ENCODE measurements at places on chromosomes 5 and 9.
A peak's percentile ranks its signal among the peaks of the same experiment; 100 is the strongest.

DNA sequence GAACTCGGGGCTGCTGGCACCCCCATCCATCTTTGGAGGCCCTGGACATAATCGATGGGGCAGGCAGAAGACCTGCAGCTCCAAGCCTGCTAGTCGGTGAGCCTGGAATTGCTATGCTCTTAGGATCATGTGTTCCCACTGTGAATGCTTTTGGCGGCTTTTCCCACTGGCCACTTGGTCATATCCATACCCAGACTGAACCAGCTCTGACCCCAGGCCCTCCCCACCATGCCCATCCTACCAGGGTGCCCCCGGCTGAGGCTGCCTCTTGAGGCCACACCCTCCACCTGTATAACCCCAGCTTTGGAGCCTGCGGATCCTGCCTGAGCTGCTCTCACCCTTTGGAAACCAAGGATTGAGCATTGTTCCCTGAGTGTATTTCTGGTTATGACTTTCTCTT lies 113.5 kb downstream of the TENT4A start:
- DNase-seq, result no peak

DNA sequence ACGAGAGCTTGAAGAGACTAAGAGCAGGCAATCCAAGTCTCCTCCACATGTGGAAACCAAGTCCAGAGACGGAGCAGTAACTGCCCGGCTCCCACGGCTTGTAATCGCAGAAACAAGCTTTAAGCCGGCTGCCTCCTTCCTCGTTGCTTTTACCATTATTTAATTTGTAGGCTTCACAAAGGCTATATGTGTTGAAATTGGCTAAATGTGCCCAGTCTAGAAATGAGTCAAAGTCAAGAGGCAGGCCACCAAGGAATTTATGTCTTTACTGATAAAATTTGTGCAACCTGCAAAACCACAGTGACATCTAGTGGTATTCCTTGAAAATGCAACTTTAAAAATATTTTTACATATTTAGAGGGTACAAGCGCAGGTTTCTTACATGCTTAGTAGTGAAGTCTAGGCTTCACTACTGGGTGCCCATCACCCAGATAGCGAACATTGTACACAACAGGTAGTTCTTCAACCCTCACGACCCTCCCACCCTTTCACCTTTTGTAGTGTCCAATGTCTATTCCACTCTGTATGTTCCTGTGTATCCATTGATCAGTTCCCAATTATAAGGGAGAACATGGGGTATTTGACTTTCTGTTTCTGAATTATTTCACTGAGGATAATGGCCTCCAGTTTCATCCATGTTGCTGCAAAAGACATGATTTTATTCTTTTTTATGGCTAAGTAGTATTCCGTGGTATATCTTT lies 33.5 kb upstream of the EBF1 start:
- DNase-seq, result no peak

DNA sequence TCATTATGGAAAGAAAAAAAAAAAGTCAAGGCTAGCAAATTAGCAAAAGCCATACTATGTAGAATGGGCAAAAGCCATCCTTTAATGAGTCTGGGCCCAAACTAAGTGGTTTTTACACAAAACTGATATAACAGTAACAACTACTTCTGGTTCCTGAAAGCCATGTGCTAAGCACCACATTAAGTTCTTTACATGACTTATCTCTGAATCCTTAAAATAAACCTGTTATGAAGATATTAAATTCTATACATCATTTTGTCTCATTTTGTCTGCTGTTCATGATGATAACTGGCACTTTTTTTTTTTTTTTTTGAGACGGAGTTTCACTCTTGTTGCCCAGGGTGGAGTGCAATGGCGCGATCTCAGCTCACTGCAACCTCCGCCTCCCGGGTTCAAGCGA lies 5.0 kb downstream of the FNIP1 start:
- DNase-seq, result no peak

DNA sequence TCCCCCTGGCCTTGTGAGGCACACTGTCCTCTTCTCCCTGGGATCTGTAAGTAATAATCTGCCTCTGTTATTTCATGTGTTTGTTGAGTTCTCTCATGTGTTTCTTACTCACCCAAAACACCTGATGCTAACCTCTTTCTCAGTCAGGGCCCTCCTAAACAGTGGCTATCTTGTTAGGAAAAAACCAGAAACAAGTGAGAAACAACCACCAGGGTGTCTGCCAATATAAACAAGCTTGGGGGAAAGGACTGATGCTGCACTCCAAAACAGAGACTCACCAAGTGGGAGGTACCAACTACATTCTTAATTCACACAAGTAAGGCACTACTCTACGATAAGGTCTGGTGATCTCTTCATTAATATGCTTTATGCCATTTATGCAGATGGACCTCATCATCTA lies 564.4 kb downstream of the SEMA5A start:
- DNase-seq, result no peak

DNA sequence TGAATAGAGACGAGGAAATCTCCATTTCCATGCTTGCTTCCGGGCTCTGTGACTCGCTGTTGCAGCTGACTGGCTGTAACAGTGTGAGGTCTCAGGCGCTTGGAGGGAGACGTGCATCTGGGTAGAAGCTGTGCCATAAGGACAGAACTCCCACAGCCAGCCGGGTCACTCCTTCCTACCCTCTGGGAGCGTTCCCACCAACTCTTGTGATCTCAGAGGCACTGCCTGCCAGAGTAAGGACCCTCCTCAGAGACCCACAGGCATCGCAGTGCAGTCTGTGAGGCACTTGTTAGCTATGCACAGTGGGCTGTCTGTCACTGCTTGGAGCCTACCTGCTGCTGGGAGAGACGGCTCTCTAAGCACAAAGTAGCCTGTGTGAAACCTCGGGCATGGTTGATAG lies 203.4 kb upstream of the SEMA6A start:
- DNase-seq, result no peak

GRCh38 chr5:172545291-172545801 lies 91.0 kb upstream of the SH3PXD2B start:
- DNase-seq, result no peak

- DNase-seq, result peak; percentile 15
Measured at GRCh38 chr9:36843964-36844363, 190.1 kb downstream of the PAX5 start.

- DNase-seq, result peak; percentile 9
Measured at GRCh38 chr9:95007226-95007869, 280.8 kb downstream of the AOPEP start.

DNA sequence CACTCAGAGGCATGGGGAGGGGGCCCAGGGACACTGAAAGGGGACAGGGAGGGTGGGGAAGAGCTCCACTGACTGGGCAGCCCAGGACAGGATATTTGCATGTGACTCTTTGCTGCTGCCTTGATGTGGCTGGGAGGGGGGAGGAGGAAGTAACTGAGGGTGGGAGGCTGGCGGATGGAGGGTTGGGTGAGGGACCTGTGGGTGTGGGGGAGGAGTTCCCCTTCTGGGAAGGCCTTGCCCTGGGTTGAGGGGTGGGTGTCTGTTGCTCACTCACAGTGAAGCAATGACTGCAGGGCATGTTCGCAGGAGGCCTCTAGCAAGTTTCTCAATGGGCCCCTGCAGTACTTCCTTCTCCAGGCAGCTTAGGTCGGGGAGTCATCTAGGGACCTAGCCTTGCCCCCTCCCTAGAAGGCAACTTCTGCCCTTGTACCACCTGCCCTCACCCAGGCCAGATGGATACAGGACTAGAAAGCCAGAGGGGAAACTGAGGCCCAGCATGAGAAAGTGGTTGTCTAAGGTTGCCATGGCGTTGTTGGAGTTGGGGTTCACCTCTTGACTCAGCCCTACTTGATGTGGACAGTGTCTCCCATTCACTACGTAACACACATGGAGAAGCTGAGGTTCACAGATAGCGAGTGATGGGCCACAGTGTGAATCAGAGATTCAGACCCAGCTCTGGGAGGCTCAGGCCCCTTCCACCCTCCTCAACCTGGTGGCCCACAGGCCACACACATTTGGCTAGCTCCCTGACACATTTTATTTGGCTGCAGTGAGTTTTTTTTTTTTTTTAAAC lies 3.0 kb downstream of the GRK6 start:
- DNase-seq, result peak; percentile 96

DNA sequence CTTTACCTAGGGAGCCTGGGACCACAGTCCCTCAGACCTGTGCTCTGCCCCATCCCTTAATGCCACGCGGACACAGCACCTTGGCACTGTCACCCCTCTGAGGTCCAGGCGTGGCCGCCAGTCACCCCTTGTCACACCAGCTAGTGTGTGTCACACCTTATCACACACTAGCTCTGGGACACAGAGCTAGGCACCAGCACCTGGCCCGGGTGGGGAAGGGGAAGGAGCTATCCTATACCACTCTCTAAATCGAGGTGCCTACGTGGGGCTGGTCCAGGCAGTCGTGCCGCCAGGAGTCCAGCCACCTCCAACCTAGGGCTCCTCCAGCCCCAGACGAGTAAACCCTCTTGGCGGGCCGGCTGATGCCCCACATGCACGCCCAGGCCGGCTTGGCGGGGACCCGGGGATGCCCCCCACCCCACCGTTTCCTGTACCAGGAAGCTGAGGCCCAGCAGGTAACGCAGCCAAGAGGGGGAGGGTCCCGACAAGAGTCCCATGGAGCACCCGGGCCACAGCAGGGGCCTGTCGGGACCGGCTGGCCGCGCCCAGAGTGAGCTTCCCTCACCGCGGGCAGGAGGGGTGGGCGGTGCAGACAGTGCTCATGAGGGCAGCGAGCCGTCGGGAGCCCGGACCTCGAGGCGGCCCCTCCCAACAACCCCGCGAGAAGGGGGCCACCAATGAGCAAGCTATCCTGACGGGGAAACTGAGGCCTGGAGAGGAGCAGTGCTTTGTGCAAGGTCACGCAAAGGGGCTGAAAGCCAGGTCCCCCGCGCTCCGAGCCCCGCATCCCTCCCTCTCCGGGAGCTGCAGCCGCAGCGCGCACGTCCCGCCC lies 550 bp downstream of the CORO2A start:
- peak; percentile 55 for DNase-seq

GRCh38 chr5:91136271-91136670 lies 246.8 kb downstream of the ARRDC3 start:
- no peak for DNase-seq

DNA sequence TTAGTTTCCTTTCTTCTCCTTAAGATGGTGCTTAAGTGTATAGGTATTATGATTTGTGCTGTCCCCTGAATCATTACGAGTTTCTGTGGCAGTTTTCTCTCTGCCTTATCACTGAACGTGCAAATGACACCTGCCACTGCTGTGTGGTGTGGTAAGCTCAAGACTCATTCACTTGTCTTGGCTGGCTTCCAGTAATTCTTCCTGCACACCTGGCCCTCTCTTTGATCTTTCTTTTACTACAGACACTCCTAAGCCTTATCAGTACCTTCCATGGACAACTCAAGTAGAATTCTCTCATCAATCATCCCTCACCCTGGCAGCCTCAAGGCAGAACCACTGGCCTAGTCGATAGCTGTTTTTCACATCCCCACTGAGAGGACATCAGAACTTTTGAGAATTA lies 82.6 kb upstream of the ADAMTS19 start:
- no peak for DNase-seq

DNA sequence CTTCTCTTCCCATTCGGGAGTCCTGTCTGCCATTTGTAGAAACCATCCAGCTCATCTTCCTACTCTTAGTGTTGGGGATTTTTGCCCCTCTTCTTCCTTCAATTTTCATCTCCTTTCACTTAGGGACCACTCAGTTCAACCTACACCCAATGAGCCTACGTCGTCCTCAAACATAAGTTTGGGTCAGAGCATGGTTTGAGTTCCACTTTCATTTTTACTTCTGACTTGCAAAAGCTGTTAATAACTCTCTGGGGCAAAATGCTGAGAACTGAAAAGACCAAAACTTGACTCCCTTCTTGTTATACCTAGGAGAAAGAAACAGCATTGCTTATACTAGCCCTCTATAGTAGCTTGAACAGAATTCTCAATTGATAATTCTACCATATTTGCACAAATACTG lies 381.5 kb upstream of the MPDZ start:
- no peak for DNase-seq

DNA sequence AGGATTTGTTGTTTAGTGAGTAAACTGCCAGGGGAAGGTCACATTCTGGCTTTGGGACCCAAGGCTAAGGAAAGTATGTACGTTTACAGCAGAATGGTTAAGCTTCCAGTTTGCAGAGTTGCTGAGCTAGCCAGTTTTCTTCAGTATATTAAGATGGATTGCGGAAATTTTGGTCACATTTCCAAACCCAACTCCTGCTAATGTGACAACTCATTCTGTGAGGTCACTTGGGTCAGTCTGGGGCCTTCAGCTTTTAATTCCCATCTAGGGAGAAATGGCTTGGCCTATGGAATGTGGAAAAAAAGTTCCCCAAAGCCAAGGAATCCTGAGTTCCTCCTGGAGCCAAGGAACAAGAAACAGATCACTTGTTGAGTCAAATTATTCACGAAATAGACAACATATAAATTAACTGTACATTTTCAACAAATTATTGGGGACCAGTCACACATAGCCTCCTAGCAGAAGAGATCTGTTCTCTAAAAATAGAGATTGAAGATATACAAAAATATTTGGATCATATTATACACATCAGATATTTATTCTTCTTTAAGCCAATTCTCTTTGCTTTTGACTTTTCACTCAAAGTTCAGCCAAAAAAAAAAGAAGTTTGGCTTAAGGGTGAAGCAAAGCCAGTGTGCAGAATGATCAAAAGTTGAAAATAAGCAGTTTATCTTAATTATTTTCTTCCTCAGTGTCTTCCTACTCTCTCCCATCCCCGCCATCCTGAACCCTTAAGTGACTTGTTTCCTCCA lies 8.8 kb downstream of the KCNV2 start:
- no peak for DNase-seq

DNA sequence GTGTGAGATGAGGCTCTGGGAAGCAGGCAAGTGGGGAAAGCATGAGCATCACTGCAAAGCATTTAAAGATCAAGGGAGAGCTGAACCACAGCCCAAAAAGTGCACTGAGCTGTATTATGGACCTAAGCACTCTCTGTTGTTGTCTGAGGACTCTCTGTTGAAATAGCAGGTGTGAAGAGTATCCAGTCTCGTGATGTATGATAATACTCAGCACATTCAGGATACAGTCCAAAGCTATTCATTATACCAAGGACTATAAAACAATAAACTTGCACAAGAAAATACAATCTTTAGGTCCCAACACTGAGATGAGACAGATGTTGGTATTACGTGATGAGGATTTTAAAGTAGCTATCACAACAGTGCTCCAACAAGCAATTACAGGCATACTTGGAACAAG lies 97.5 kb upstream of the IGFBPL1 start:
- DNase-seq, result no peak

DNA sequence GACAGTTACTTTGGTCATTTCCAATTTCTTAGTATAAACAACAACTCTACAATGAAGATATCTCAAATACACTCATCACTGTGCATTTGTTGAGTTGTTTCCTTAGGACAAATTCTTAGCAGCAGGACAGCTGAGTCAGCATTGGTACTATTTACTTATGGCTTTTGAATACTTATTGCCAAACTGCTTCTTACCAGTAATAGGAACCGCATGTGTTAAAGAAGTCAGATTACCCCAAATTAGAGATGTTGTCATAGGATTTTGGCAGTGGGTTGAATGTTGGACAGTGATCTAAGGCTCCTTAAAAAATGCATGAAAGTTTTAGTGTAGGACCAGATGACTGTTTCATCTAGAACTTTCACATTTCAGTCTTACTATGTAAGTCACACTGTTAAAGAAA lies 280.1 kb upstream of the DMRT1 start:
- no peak for DNase-seq

GRCh38 chr5:53454719-53455000 lies 25.8 kb upstream of the FST start:
- no peak for DNase-seq
